SW 1271 (cell line): ENCODE measurements at places on chromosomes 4 and X.

DNA sequence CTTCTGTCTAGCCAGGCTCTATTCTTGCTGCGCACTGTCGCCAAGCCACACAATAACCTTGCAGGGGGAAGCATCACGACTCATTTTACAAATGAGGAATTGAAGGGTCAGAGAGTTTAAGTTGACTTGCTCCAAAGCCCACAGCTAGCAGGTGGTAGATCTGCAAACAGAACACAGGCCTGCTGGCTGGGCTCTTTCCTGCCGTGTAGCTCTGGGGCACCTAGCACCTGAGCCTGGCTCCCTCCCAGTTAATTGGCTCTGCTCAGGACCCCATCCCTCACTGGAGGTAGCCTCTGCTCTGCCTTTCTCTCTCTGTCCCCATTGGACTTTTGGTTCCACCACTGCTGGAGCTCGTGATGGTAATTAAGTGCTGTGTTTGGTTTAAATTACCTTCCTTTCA, 98.5 kb downstream of the NSUN7 start:
- DNase-seq = no peak

DNA sequence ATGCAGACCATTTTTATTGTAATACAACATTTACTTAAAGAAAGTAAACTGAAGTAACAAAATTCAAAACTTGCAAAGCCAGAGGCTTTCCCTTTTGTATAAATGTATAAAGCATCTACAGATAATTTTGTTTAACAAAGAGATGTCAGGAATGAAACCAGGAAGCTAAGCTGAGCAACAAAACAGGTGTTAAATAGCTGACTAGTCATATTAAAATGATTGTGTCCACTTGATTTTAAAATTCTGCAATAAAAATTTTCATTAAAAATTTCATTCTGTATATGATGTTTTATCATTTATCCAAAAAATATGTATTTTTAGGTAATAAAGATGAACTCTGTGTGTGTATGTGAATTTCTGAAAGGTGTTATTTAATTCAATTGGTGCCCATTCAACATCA, 72.0 kb upstream of the TRAM1L1 start:
- no peak for DNase-seq

DNA sequence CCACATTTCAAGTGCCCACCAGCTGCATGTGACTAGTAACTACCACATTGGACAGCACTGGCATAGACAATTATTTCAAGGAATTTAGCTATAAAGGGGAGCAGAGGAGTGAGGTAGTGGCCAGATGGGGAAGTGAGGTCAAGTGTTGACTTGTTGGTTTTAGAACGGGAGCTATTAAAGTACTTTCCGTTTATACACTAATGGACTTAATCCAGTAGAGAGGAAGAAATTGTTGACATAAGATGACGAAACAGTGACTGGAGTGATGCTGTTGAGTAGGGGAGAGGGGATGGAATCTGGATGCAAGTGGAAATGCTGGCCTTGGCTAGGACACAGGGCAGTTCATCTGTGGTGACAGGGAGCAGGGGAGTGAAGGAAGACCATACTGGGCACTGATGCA, 154.4 kb downstream of the AMMECR1 start:
- no peak for DNase-seq

- peak; percentile 33 for DNase-seq
These were observed 440.2 kb downstream of the INPP4B start for GRCh38 chr4:142405695-142406498.

- DNase-seq = peak; percentile 19
These were observed 64.7 kb upstream of the EXOC1L start for GRCh38 chr4:55754754-55755350.

DNA sequence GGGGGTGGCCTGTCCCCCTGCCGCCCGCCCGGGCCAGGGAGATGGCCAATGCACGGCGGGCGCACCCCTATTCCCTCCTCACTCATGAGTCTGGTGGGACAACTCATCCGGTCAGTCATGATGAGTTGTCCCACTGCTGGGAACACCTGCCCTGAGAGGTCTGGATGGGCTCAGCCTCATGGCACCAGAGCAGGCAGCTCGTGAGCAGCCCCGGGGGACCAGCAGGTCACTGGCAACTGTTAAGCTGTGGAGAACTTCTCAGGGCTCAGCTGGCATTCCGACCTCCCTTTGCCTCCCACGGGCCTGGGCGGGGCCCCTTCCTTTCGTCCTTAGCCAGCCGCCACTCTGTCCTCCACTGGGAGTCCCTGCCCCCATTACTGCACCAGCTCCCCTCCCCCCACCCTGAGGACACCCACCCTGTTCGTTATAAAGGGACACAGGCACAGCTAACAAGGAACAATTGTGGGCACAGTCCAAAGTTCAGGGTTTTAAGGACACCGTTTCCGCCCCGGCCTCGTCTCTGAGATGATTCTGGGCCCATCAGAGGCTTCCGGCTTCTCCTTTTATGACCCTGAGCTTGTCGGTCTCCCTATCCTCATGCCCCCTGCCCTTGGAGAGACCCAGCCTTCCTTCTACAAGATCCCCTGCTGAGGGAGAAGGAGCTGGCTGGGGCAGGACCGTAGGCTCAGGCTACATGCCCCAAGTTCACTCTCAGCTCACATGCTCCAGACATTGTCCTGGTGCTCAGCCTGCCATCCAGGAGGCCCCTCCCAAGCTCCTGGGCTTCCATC, 14.6 kb upstream of the KIAA0232 start:
- DNase-seq = no peak

DNA sequence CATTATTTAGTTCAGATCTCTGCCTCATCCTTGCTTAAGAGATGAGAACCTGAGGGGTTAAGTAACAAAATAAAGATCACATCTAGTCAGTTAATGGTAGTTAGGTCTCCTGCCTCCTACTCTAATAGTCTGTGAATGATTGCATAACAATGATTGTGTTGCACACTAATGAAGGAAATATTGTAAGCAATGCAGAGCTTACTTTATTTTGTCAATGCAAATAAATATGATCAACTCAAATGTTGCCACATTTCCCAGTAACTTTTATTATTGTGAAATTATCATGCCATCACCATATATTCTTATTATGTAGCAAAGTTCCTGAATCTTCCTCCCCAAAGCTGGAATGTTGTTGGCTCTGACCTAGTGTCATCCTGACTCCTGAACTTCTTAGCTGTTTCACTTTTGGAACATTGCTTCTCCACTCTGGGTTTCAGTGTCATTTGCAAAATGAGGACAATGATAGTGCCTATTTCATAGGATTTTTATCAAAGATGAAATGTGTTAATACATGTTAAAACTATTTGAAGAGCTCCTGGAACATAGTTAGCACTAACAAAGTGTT, 17.0 kb upstream of the GABRA4 start:
- DNase-seq = no peak

DNA sequence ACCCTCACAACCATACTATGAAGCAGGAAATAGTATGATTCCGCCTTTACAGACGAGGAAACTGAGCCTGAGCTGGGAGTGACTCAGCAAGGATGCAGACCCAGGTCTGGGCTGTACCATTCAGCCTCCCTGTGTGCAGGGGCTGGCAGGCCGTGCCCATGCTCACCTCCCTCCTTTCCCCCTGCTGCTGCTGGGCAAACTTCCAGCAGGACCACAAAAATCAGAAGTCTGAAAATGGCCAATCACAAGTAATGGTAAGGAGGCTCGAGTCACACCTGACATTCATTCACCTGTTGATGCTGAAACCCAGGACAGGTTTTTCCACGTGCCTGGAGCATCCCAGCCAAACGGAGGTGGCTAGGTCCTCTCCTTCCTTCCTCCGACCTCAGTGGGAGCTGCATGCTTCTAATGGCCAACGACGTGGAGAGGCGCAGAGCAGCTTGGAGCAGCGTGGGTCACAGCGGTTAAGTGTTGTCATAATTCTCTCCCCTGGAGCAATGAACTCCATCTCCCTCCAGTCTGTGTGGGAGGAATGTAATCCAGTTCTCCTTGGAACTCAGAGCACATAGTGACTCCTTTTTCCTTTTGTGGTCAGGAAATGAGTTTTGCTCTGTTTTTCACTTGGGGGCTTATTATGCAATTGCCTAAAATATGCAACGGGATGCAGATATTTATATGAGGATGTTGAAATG, 371.7 kb downstream of the BCOR start:
- no peak for DNase-seq

DNA sequence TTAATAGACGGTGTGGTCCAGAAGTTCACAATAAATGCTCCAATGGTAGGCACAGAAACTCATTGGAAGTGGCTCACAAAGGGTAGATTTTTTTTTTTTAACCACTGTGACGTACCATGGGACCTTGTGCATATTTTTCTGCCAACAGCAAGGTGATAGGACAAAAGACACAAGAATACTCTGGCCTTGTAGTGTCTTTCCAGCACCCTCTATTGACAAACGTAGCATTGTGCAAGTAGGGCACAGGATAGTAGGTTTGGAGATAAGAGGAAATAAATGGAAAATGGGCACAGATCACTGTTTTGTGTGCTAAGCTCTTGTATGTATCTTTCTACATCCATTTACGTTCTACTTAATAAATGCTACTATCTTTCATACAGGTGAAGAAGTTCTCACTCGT, 2054.9 kb downstream of the PCDH7 start:
- DNase-seq = peak; percentile 47

- DNase-seq = no peak
These were observed 26.0 kb downstream of the CAPN6 start for GRCh38 chrX:111244235-111244750.

GRCh38 chrX:46386511-46386910, 158.7 kb downstream of the ZNF674 start:
- no peak for DNase-seq

- DNase-seq = no peak
These were observed 23.0 kb upstream of the MSANTD1 start for GRCh38 chr4:3225936-3226335.

- DNase-seq = no peak
These were observed 122.1 kb upstream of the GUCY1A1 start for GRCh38 chr4:155544547-155544946.

GRCh38 chr4:144646523-144647094, 653 bp downstream of the HHIP start:
- no peak for DNase-seq

DNA sequence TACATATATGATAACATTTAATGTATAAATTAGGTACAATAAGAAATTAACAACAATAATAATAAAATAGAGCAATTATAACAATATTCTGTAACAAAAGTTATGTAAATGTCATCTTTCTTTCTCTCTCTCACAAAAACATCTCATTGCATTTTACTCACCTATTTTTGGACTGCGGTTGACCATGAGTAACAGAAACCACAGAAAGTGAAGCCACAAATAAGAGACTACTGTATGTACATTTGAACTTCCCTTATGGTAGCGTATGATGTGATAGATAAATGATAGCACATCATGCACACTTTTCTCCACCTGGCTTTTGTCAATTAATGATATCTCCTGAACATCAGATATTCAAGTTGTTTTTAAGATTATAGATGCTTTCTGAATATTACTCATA, 80.5 kb downstream of the HNRNPD start:
- DNase-seq = no peak

DNA sequence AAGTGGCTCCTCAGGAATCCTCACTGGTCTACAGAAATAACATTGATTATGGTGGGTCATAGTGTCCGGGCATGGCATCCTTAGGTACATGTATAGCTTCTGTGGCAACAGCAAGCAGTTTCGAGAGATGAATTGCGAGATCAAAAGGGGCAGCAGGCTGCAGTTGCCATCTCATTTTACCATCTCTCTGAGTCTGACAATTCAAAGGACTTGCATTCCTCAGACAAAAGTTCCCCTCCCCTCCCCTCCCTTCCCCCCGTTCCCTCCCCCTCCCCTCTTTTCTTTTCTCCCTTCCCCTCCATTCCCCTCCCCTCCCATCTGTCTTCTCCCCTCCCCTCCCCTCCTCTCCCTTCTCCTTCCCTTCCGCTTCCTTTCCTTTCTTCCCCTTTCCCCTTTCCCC, 70.2 kb downstream of the MTNR1A start:
- DNase-seq = no peak

GRCh38 chr4:143071351-143071750, 113.4 kb upstream of the USP38 start:
- DNase-seq = no peak

GRCh38 chr4:21976166-21976565, 27.6 kb upstream of the KCNIP4 start:
- DNase-seq = no peak

DNA sequence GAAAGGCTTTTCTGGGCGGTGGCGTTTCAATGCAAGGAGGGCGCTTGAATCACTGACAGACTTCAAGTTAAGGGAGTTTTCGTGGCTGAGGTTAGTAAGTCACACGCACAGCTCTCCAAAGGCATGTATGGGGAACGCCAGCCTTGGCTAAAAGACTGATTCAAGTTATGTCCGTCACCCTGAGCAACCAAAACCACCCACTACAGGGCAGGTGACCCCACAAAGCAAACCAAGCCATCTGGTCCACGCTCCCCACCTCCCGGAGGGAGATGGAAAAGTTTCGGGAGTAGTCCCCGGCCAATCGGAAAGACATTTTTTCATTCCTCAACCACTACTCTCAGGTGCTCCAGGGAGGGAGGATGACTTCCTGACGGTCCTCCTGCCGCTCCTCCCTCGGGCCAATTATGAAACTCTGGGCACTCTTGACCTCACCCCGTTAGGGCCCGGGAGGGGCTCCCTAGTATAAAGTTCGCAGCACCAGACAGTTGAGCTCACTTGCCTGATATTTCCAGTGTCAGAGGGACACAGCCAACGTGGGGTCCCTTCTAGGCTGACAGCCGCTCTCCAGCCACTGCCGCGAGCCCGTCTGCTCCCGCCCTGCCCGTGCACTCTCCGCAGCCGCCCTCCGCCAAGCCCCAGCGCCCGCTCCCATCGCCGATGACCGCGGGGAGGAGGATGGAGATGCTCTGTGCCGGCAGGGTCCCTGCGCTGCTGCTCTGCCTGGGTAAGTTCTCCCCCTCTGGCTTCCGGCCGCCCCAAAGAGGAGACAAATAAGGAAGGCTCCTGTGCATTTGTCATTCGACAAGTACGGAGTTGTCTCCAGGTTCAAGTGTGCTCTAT, at the start of gene EREG:
EREG (plus strand) TSS at position 494 of the 840 bp plus-strand sequence; CDS start at position 658, 164 bp downstream.
- no peak for DNase-seq

- DNase-seq = peak; percentile 73
These were observed 52.5 kb upstream of the ANTXR2 start for GRCh38 chr4:80125252-80126177.

GRCh38 chrX:38313190-38313589, 14.1 kb downstream of the RPGR start:
- DNase-seq = no peak

GRCh38 chr4:139299536-139299935, 1.8 kb upstream of the NAA15 start:
- no peak for DNase-seq

DNA sequence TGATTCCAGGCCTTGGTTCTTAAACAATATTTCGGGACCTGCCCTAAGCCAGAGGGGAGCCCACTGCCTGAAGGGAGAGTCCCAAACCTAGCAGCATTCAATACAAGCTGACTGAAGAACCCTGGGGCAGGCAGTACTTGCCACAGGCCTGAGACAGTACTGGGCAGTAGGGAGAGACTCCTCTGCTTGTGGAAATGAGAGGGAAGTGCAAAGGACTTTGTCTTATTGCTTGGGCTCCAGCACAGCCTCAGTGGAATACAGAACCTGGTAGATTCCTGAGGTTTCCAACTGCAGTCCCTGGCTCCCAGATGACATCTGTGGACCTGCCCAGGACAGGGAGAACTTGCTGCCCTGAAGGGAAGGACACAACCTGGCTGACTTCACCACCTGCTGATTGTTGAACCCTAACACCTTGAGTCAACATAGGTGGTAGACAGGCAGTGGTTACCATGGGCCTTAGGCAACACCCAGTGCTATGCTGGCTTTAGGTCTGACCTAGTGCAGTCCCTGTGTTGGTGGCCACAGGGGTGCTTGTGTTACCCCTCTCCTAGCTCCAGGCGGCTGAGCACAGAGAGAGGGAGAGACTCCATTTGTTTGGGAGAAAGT, 20.3 kb upstream of the ABCG2 start:
- DNase-seq = no peak
